ENCODE measurements at places on chromosomes 3 and 15.

- DNase-seq = peak; percentile 91
These were observed 198.6 kb upstream of the PLSCR5 start for GRCh38 chr3:146803745-146804144.

- DNase-seq = no peak
These were observed 72.7 kb upstream of the FNDC3B start for GRCh38 chr3:171966533-171967136.

- no peak for DNase-seq
These were observed 178.6 kb downstream of the KCNAB1 start for GRCh38 chr3:156298938-156299337.

DNA sequence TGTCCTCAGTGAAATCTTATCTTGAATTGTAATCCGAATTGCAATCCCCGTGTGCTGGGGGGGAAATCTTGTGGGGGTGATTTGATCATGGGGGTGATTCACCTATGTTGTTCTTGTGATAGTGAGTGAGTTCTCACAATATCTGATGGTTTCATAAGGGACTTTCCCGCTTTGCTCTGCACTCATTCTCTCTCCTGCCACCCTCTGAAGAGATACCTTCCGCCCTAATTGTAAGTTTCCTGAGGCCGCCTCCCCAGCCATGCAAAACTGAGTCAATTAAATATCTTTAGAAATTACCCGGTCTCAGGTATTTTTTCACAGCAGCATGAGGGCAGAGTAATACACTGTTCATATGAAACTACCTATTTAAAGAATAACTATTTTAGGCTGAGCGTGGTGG lies 304.1 kb upstream of the EPHA6 start:
- DNase-seq = no peak

- DNase-seq = no peak
These were observed 386.1 kb downstream of the PTPRG start for GRCh38 chr3:61947456-61947855.

GRCh38 chr3:49668414-49668797 lies 5.7 kb upstream of the APEH start:
- no peak for DNase-seq
